ENCODE measurements at places on chromosomes 5 and 9.

DNA sequence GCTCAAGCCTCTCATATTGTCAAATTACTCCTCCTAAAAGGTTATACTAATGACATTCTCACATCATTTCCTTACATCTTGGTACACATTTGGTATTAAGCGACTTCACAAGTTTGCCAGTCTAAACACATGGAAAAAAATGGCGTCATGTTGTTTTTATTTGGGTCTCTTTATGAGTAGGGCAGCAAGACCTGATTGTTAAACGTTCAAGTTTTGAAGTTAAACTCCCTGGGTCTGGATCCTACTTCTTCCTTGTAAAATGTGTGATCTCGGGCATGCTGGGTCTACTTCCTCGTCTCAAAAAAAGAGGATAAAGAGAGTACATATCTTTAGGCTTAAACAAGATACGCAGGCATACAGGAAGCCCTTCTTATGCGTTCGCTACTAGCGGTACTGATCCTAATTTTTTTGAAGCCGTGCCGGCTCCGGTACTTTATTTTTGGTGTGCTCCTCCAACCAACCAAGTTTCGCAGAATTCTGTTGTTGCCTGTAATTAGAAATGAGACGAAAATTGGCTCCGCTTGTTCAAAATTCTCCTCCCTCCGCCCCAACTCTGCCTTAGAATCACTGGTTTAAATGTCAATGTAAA, 596 bp upstream of the CDC37L1 start:
- no peak for DNase-seq

DNA sequence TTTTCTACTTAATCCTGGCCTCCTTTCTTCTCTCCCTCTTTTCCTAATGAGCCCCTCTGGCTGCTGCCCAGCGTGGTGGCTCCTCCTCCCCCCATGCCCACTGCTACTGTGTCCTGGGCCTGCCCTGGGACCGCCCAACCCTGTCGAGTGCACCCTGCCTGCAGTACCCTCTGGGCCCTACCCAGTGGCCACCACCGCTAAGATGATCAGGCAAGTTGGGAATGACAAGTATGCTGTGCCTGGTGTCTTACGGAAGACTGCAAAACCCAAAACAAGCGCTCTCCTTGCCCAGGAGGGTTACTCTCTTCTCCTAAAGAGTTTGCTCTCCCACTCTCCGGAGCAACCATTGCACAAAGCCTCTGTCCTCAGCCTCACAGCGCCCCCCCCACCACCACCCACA, 273.7 kb downstream of the SYK start:
- DNase-seq: no peak

GRCh38 chr9:21104787-21105186, 27.0 kb upstream of the IFNB1 start:
- DNase-seq: no peak

- DNase-seq: no peak
Observed at GRCh38 chr5:95900383-95900958, 61.2 kb downstream of the ELL2 start.

DNA sequence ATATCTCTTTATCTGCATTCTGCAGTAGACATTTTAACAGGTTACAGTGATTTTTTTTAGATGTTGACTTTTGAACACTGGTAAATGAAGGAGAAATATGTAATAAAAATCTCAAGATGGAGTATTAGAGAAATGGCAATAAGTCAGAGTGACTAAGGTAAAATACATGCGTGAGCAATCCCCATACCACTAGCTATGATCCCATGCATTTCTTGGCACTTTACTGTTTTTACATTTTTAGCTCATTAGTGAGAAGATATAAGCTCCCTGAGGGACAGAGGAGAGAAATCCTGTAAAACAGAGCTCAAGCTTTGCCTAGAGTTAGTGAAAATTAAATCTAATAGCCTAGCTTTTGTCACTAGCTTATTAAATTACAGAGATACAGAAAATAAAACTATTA, 181.9 kb upstream of the TRPM3 start:
- DNase-seq: no peak

GRCh38 chr9:126379661-126380360, 53.2 kb downstream of the MVB12B start:
- DNase-seq: no peak

GRCh38 chr5:160169326-160169725, 50.1 kb upstream of the PWWP2A start:
- no peak for DNase-seq

DNA sequence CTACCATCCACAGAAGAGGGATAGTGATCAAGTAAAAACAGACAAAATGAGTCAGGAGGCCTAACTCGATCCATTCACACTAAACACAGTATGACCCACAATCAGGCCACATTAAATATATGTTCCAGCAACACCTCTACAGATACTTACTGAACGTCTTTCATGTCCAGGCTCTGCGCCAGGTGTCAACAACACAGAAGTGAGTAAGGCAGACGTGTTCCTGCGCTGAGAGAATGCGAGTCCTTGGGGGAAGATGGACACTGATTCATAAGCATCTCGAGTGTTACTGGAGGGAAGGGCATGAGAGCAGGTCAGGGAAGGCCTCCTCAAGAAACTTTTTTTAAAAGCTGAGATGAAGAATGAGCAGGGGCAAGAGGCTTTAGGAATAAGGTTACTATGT, 164.3 kb upstream of the CLINT1 start:
- DNase-seq: no peak

DNA sequence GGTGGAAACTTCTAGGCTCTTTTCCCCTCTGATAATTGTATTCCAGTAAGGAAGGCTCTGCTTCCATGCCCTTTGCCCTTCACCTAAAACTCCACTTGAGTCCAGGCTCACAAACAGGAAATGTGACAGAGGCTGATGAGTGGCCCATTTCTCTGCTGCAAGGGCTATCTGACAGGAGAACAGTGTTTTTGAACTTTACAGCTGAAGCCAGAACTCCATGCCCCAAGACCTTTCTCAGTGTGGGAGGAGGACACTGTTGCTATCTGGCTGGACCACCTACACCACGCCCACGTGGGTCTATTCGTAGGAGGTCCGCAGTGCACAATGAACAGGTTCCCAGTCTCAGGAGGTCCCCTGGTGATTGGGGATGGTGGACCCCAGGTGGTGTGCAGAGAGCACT, 13.6 kb downstream of the GGTA1 start:
- no peak for DNase-seq

DNA sequence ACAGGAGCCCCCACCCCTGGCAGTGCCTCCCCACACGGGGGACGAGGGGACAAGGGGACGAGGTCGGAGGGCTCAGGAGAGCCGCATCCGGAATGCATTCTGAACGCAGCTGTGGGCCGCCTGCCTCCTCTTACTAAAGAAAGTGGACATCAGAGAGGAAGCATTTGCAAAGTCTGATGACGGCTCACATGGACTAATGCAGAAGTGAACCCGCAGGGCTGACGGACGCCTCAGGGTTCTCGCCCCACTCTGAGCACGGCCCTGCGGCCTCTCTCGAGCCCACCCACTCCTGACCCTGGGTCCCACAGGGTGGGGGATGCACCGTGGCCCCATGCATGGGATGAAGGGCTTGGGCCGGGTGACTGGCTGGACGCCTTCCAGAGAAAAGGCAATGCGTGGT, 5.9 kb downstream of the LPCAT1 start:
- DNase-seq: no peak

GRCh38 chr5:7181841-7182240, 214.1 kb upstream of the ADCY2 start:
- no peak for DNase-seq

GRCh38 chr5:108430931-108431608, 49.2 kb upstream of the FBXL17 start:
- no peak for DNase-seq

DNA sequence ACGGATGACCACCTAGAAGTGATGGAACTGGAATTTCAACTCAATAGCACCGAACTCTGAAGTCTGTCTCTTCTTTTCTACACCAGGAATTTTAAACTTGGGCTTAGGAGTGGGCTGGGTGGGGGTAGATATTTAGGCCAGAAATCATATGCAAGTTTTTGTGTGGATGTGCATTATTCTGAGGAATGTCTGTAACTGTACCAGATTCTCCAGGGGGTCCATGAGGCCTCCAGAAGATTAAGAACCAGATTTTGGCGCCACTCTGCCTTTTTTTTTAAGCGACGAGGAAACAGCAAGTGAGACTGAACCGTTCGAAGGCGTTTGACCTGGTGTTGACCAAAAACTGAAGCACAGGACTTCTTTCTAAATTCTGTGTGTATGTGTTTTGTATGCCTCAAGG, 88.8 kb upstream of the TTC23L start:
- no peak for DNase-seq

DNA sequence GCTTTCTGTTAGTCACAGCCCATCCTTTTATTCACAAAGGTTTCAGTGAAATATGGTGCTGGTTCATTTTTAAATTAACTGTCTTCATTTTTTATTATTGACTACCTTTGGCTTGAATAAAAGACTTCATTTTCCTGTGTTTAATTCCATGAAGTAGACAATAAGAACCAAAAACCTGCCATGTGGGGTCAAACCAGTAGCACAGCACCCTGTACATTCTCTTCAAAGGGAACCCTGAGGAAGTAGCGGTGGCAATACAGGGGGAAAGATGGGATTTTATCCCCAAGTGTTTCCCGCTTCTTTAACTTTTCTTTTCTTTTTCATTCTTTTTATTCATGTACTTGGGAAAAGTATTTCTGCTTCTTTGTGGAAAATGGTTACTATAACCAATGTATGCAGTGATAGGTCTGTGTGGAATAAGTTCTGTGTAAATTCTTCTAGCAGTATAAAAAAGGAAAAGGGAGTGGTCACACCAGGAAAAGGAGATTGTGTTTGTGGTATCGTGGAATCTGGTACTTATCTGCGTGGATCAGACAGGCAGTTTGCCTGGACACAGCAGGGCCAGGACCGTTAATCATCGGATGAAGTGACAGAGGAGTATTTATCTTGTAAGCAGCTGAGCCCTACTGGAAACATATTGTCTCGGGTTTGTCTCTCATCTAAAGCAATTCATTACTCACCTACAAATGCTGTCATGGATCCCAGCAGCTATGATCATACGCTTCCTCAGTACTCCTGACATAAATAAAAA, 94.2 kb downstream of the PPIC start:
- DNase-seq: no peak

DNA sequence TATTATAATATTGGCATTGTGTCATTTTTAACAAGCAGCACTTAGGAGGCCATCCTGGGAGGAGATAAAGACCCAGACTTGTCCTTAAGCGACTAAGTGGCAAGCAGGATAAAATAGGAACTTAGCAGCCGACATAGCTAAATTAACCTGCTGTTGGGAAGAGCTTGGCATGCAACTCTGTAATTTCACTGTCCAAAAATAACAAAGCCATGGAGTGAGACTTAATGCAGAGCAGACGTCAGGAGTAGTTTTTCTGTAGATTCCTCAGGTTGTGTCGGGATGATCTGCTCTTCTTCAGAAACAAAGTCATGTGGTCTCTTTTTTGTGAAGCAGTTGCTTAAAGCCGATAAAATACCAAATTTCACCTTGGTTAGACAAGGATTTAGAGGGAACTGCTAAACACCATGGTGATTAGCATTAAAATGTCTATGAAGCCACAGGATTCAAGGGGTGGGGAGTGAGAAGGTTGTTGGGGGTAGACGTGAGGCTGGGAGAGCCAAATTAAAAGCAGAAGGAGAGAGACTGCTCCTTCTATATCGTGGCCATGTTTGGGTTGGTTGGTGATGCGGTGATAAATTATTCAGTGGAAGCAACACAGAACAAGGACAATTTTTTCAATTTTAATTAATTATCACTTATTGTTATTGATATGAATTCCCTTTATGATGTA, 303.0 kb downstream of the CSNK1G3 start:
- no peak for DNase-seq

- DNase-seq: no peak
Observed at GRCh38 chr5:169647566-169647965, 10.5 kb downstream of the DOCK2 start.

GRCh38 chr5:56881571-56881970, 27.8 kb upstream of the SETD9 start:
- no peak for DNase-seq

DNA sequence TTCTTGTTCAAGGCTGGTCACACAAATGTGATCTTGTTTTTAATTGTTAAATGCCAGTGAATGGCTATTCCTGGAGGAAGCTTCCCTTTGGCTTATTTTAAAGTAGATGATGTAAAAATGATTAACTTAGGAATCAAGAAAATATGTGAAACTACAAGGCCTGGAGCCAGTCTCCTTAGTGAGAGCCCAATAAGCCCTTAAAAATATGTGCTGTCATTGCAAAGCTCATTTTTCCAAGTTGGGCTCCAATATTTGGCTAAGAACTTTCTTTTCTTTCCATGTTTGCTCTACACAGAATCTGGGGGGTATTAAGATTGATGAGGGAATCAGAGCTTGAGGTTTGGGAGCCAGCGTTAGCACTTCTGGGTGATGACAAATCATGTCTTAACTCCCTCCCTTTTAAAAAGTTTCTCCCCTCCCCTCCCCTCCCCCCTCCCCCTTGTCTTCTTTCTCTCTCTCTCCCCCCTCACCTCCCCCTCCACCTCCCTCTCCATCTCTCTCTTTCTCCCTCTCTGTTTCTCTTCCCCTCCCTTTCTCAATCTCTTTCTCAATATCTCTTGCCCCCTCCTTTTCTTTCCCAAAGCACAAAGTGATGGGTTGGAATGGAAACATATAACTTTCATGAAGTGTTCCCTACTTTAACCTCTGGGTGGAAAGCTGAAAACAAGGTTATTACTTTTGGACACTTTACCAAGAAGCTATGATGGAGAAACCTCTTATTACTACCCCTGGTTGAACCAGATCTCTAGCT, 86.0 kb downstream of the FBXL7 start:
- DNase-seq: no peak

DNA sequence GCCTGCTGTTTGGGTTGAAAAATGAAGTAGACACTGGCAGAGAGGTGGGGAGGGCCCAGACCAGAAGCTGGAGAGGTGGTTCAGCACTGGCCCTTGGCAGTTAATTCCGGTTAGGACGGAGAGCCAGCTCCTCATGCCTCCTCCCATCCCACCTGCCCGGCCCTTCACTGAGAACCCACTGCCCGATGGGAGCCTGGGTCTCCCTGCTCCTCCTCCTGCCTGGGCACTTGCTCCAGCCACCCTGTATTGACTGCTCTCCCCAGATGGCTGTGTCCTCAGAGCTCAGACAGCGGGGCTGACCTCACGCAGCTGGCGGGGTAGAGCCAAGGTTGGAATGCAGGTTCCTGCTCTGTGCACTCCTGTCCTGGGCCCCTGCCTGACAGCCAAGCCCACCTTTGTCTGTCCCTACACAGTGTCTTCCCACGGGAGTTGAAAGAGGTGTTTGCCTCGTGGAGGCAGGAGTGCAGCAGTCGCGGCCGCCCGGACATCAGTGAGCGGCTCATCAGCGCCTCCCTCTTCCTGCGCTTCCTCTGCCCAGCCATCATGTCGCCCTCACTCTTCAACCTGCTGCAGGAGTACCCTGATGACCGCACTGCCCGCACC, 114.7 kb downstream of the DAB2IP start:
- DNase-seq: no peak

DNA sequence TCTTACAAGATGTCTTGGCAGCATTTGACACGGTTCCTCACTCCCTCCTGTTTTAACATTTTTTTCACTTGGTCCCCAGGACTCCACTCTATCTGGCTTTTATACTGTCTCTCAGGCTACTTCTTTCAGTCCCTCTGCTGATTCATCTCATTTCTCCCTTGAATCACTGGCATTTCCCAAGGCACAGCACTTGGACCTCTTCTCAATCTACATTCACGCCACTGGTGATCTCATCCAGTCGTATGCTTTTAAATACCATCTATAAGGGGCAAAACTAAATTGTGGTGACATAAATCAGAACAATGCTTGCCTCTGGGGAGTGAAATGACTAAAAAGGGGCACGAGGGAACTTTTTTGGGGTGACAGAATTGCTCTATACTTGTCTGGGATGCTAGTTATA, 47.1 kb downstream of the MAPKAP1 start:
- no peak for DNase-seq

GRCh38 chr5:11110128-11110527, 349.1 kb upstream of the DAP start:
- DNase-seq: no peak

GRCh38 chr9:24460781-24461180, 84.9 kb downstream of the IZUMO3 start:
- no peak for DNase-seq
